Activated CD4-positive, alpha-beta T cell treated with anti-CD3 and anti-CD28 coated beads, Interleukin-10, Interleukin-2, amounts not matched to agents 100 ng/mL and 50 ng/mL, durations not matched to agents 16 hours and 8 hours (primary cell): ENCODE measurements at places on chromosomes 1 and 21.

DNA sequence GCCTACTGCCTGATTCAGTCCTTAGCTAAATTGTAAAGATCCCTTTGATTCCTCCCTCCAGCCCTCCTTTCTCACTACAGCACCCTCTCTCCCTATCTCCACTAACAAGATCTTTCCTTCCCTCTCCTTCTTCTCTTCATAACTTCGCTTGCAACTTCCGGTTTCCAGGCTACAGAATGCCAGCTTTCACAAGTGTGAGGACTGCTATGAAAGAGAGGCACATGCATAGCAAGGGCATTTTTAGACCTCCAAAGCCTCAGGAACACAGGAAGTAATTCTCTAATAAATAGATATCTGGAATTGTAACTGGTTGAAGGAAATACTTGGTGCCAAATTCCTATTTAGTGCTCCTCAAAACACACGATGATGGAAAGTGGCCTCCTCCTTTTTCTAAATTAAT, 196.7 kb downstream of the HLX start:
- no peak for DNase-seq

DNA sequence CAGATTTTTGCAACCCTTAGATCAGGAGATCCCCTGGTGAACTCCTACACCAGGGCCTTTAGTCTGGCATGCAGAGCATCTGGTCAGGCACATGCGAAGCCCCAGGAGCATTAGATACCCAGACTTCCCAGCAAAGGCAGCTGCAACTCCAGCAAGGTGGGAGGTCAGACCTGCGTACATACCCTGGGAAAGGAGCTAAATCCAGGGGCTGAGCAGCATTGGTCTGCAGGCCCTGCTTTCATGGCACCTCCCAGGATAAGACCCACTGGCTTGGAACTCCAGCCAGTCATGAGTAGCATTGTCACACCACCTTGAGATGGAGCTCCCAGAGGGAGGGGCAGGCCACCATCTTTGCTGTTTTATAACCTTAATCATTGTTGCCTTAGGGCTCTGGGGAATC, 92.3 kb downstream of the KCNT2 start:
- DNase-seq, result no peak

DNA sequence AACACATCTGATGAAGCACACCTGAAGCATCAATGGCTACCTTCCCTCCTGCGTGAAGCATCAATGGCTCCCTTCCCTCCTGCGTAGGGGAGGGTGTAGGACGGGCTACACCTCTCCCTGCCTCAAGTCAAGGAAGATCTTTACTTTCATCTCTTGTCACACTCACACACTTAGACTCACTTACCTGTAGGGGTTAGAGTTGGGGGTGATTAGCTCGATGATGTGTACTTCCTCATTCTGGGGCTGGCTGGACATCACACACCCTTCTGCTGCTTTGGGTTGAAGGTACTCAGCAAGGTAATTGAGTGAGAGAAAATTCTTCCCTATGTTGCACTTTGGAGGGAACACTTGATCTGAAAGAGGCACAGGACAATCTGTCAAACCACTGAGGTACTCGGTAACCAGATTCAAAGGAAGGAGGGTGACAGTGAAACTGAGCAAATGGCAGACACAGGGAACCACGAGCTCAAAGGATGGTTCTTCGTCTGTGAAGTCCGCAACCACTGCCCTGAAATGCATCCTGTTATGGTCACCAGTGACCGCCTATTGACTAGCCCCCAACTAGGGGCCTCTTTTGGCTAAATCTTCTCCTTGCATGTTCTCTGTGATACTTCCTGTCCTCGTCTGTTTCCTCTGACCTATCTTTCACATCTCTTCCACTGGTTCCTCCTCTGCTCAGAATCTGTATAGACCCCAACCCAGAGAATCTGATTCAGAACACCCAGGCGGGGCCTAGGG, 156.2 kb downstream of the TGFBR3 start:
- DNase-seq, result peak; percentile 65

DNA sequence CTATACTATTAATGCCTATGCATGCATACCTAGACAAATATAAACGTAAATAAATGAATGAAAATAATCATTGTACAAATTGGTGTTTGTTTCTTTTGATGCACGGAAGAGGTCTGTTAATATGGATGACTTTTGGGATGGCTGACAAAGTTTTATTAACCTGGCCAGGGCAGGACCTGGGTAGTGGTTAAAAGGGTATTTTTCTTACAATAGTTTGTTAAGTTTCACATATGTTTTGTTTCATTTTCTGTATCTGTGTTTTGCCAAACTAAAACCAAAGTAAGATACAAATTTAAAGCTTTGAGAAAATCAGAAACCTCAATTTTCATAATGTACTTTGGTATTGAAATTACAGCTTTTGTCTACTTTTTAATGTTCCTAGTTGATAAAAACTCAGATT, 222.7 kb upstream of the OLFM3 start:
- DNase-seq, result no peak
